ENCODE measurements at places on chromosomes 12 and 14.

- no peak for DNase-seq
Observed at GRCh38 chr12:45933504-45933903, 56.9 kb downstream of the SCAF11 start.

DNA sequence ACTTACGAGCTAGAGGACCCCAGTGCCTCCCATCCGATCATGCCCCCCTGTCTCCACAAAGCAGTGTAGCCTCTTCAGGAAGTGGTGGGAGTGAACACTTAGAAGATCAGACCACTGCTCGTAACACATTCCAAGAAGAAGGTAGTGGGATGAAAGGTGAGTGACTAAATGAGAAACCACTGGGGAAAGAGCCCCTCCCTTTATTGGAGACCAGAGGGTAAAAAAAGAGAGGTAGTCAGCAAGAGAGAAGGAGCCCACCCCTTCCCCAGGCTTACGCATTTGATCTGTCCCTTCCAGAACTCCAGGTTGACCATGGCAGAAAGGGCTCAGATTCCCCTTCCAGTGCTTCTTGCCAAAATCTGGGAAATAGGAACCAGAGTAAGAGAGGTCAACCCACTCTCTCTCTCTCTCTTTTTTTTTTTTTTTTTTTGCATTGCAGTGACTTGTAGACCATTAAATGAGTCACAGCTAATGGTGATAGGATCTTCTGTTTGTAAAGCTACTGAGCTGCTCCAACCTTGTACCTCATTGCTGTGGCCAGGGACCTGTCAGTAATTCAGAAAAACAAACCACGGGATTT lies 165.4 kb downstream of the GCH1 start:
- DNase-seq, result no peak

GRCh38 chr14:23434488-23435222 lies 805 bp downstream of the MYH7 start:
- DNase-seq, result no peak

DNA sequence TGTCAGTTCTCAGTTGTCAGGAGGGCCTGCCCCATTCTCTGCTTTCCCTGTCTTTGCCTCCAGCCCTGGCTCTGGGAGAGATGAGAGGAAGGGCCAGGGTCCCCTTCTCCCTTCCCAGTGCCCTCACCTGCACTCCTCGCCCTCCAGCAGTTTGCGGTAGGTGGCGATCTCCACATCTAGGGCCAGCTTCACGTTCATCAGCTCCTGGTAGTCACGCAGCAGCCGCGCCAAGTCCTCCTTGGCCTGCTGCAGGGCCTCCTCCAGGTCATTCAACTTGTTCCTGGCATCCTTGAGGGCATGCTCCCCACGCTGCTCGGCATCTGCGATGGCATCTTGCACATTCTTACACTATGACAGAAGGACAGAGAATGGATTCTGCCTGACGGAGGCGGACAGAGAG lies 5.4 kb downstream of the KRT2 start:
- DNase-seq, result no peak

GRCh38 chr14:24238527-24239037 lies 3.8 kb downstream of the TINF2 start:
- DNase-seq, result no peak

- no peak for DNase-seq
Observed at GRCh38 chr12:3044141-3044630, 33.0 kb upstream of the TSPAN9 start.

DNA sequence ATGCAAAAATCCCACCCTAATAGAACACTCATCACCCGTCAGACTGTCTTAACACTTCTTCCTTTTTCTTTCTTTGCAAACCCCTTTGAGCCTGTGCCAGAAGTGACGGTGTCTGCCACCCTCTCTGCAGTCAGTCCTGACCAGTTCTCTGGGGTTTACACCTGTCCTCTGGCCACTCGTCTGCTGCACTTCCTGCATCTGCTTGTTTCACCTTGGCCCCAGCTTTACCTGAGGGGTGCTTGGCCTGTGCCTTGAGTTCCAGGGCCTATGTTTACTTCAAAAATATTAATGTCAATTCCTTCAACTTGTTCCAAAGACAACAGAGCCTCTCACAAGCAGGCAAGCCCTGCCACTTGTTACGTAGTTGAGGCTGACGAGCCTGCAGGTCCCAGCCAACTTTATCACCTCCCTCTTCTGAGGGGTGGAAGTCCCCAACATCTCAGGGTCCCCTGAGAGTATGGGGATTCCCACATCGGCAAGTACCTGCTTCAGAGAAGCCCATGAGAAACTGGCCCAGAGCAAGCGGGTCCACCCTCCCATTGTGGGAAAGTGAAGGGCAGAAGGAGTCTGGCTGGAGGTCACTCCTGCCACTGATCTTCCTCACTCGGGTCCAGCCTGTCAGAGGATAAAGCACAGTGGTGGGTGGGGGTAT lies 205.4 kb downstream of the DAD1 start:
- no peak for DNase-seq

- no peak for DNase-seq
Observed at GRCh38 chr14:91580876-91581577, 70.9 kb upstream of the PPP4R3A start.

GRCh38 chr14:60222820-60223219 lies 26.2 kb upstream of the PPM1A start:
- no peak for DNase-seq

DNA sequence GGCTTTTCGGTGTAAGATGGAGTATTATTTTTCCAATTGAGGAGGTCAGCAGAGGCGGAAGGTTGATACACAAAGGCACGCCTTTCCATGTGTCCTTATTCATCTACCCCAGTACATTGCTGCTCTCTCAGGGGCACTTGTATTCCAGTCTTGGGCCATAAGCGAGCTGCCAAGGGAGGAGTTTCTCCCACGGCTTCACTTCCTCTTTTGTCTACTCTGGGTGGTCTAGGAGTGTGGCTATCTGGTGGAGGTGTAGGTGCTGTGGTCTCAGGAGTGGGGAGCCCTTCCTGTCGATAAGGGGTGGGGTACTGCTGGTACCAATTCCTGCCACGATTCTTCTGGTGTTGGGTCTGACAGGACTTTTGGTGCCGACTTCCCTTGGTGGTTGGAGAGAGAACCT lies 73.4 kb downstream of the GAS2L3 start:
- DNase-seq, result no peak

DNA sequence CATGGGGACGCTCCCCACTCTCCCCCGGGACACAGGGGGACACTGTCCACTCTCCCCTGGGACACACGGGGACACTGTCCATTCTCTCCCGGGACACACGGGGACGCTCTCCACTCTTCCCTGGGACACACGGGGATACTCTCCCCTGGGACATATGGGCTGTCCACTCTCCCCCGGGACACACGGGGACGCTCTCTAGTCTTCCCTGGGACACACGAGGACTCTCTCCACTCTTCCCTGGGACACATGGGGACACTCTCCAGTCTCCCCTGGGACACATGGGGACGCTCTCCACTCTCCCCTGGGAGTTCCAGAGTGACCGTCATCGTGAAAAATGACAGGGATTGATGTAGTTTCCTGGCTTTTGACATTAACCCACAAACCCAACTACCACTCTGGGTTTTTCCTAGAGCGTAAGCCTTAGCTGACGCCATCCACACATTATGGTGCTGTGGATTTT lies 3.0 kb upstream of the P2RX2 start:
- DNase-seq, result no peak

DNA sequence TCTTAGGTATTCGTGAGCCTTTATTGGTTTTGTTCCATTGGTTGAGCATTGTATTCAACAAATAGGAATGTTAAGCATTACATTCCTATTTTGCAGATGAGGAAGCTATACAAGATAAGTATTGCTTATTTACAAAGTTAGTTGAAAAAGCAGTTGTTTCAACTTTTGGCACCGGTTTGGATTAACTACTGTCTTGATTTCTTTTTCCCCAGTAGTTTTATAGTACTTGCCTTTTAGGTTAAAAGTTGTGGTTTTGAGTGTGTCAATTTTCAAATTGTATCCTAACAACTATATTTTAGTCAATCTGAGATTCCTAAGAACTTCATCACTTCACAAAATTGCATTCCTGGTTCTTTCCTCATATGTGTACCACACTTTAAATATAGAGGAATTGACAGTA lies 23.8 kb upstream of the MBIP start:
- no peak for DNase-seq

- DNase-seq, result no peak
Observed at GRCh38 chr12:5522432-5523335, 90.8 kb downstream of the NTF3 start.

- DNase-seq, result peak; percentile 88
Observed at GRCh38 chr14:101980700-101981099, 16.3 kb downstream of the DYNC1H1 start.

DNA sequence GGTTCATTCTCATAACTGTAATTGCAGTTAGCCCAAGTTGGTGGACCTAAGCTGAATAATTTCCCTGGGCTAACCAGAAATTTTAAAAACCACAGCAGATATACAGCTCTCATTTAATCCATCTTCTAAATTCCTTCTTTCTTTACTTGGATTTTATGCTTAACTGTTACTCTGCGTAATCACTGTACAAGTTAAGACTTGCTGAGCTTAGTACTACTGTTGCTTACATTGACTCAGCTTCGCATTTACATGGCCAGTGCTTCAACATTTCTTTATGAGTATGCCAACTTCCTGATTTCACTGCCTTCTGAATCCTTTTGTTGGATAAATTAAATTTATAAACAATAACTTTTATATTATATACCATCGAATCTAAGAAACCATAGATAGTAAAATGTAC lies 147.4 kb downstream of the SLC38A4 start:
- DNase-seq, result no peak

DNA sequence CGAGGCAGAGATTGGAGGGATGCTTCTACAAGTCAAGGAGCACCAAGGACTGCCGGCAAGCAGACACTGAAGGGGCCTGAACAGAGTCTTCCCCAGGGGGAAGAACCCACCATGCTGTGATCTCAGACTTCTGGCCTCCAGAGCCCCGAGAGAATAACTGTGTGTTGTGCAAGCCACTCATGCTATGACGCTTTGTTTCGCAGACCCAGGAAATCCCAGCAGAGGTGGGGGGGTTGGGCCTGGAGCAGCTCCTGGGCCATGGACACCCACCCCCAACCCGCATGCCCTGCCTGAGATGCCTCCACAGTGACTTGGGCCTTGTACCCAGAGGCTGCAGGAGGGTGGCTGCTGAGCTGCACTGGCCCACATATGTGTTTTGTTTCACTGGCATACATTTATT lies 31.2 kb downstream of the ARL6IP4 start:
- DNase-seq, result no peak

DNA sequence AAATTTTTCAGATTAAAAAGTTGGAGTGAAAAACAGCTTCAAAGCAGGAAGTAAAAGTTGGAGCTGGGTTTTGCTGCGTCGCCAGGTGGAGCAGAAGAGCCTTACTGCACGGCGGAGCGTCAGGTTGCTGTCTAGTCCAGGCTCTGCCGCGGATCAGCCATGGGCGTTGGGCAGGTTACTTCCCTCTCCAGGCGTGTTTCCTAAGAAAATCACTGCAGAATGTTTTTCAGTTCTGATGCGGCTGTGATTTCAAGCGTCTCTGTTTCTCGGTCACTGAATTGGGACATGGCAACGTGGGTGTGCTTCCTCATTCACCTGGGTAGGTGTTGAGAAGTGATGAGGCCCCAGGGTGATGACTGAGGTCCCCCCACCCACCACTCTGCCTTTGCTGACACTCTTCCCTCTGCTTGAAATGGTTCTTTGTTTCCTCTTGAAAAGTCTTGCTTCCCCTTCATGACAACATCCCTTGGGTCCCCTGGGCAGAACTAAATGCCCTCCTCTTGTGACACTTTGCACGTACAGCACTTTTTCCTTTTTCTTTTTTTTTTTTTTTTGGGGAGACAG lies 7.6 kb downstream of the EVL start:
- DNase-seq, result no peak

- DNase-seq, result no peak
Observed at GRCh38 chr14:105907276-105907675, 380.9 kb downstream of the TMEM121 start.

- no peak for DNase-seq
Observed at GRCh38 chr14:64741200-64741599, 37.0 kb downstream of the PLEKHG3 start.

DNA sequence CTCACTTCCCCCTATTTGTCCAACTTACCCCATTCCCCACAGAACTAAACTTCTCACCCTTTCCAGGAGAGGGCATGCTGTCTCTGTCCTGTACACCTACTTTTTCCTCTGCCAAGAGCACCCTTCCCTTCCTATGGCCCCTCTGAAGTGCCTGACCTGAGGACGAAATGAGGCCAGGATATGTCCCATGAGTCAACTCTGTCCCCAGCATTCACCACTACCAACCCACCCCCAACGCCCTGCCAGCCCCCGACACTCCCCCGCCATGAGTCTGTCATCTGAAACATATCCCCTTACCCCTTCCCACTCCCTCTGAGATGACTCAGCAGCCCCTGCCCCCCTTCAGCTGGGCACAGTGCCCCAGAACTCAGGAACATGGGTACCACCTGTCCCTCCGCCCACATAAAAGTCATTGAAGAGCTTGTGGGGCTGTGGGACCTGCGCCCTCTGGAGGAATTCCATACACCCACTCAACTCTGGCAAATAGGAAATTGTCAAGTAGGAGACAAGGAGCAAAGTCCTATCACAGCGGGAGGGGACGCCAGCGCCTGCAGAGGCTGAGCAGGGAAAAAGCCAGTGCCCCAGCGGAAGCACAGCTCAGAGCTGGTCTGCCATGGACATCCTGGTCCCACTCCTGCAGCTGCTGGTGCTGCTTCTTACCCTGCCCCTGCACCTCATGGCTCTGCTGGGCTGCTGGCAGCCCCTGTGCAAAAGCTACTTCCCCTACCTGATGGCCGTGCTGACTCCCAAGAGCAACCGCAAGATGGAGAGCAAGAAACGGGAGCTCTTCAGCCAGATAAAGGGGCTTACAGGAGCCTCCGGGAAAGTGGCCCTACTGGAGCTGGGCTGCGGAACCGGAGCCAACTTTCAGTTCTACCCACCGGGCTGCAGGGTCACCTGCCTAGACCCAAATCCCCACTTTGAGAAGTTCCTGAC lies 26.3 kb downstream of the ITGA7 start:
- DNase-seq, result peak; percentile 55

DNA sequence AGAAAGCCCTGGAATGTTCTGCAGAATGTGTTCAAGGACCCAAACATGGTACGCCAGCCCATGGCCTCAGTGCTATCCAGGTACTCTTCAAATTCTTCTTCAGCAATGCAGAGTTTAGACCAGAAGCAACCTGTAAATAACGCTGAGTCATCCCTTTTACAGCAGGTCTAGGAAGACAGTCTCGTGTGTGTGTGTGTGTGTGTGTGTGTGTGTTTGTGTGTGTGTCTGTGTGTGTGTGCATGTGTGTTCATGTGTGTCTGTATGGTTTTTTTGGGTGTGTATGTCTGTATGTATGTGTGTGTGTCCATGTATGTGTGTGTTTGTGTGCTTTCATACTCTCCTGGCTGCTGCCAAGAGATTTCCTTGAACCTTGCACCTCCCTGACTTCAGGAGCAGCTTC lies 60.1 kb upstream of the RFX4 start:
- DNase-seq, result no peak

GRCh38 chr12:67892259-67893021 lies 96.8 kb upstream of the IFNG-AS1 start:
- no peak for DNase-seq
